Psoas muscle (tissue), 8 donors: ENCODE measurements at places on chromosomes 6 and 20. TPM values are rescaled to one million over a fixed set of nuclear protein-coding genes. Genes with fewer than 3 reads are reported as not detected.
A peak's percentile ranks its signal among the peaks of the same experiment; 100 is the strongest.

GRCh38 chr20:872855-873520 is 39.5 kb downstream of the FAM110A start:
- no peak for DNase-seq

DNA sequence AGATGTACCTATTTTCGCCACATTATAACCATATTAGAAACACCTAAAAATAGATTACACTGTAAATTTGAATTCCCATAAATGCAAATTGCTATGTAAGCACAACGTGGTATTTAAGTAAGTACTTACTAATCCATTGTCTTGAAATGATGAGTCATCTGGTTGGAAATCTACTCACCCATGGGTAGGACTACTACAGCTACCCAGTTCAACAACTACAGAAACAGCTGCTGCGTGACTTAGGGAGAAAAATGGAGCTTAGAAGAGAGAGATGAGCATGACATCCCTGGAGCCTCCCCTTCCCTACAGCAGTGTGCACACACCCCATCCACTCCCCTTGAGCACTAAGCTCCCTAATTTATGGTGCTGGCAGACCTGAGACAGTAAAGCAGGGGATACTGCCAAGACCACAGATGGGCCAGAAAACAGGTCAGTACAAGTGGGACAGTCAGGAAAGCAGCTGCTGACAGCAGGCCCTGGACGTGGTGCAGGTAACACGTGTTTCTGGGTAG is 26.9 kb downstream of the RRAGD start:
- DNase-seq, result peak; percentile 34

DYNLT1 gene
- total RNA-seq, result 146 TPM

DNA sequence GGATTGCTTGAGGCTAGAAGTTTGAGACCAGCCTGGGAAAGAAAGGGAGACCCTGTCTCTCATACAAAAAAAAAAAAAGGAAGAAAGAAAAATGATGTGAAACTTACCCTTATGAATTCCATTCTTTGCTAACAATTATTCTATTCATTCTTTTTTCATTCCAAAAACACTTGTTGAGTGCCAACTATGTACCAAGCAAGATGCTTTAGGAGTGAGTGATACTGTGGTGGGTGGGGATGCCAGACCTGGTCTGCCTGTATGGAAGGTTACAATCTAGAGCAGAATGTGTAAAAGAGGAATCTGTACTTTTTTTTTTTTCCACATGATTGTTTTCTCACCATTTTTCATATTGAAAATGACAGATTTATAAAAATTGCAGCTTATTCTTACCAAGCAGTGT is 73.8 kb upstream of the TULP1 start:
- DNase-seq, result no peak

DNA sequence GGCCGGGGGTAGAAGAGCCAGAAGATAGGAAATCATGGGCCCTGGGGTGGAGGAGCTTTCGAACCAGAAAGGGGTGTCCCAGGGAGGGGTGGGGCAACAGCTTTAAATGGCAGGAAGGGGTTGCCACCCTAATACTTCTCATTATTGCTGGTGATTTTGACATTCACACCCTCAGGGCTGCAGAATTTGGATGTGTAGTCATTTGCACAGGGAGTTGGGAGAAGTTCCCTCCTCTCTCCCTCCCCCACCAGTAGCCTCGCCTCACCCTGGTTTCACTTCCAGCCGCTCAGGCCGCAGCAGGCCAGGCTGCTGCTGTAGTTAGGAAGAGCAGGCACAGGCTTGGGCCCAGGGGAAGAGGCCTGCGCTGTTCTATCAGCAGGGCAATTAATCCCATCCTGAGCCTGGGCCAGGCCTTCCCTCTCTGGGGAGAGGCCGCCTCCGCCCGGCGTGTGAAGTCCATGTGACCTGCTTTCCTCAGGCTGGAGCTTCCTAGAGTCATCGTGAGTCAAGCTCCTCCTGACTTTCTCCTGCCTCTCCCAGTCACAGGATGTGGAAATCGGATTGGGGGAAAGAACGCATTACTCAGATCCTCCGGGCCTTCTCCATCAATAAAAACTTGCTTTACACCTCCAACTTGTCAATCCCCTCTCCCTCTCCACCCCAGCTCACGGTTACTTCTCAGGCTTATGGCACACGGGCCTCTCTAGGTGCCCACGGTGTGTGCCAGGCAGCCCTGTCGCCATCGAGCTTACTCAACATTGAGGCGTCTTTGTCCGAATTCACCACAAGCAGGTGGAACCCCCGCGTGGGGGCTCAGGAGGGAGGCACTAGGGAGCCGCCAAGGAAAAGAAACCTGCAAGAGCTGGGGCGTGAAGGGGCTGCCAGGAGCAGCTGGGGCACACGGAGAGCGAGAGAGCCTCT is 7.8 kb downstream of the ADTRP start:
- peak; percentile 93 for DNase-seq

DNA sequence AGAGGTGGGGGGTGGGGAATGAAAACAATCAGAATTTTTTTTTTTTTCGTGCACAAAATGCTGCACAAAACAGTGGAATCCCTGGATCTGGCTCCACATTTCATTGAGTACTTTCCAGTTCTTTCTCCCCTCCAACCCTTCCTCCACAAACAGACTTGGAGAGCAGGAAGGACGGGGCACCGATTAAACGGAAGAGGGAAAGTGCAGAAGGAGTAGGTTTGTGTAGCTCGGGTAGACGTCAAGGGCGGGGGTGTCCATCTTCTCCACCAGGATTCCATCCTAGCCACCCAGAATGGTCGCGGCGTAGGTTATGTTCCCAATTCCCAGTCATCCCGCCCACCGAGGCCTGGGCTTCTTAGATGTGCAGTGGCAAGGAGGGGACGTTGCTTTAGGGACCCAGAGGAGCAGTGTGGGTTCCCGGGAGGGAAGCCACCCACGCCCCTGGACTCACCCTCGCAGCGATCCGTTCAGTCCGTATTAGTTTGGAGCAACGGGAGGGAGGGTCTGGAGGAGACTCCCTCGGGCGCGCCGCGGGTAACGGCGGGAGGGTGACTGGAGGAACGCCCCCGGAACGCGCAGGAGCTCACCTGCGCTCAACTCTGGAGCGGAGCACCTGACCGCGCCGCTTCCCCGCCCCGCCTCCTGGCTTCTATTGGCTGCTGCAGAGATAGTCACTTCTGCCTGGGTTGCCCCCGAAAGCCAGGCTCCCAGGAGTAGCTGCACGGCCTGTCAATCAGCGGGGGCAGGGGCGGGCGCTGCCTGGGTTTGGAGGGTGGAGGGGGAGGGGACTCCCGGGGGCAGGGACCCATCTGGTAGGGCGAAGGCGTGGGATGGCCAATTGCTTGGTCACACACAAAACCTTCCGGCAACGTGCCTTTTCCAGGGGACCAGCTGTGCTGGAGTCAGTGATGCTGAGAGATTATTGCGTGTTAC is at the start of gene ENPP5:
TSS of gene ENPP5 (minus strand) at position 624 of the 933 bp plus-strand sequence. CDS start 2,718 bp downstream, outside the sequence.
- DNase-seq, result peak; percentile 76

DNA sequence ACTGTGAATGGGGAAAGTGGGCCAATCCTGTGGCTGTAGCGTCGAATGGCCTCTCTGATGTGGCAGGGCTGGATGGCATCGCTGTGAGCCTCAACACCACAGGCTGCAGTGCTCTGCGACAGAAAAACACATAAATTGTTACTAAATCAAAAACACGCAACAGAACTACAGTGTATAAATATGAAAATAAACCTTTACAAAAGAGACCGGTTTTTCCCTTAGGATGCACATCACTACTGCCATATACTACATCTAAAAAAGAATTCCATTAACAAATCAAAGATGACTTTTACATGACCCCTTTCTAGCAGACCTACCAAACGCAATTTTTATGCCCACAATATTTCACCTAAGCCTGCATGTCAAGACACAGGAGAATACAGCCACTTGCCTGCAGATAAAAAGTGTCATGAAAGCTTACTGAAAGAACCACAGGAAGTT is 395.5 kb upstream of the RUNX2 start:
- DNase-seq, result no peak

HLA-DRB5 gene
- total RNA-seq, result 10.5 TPM

DNA sequence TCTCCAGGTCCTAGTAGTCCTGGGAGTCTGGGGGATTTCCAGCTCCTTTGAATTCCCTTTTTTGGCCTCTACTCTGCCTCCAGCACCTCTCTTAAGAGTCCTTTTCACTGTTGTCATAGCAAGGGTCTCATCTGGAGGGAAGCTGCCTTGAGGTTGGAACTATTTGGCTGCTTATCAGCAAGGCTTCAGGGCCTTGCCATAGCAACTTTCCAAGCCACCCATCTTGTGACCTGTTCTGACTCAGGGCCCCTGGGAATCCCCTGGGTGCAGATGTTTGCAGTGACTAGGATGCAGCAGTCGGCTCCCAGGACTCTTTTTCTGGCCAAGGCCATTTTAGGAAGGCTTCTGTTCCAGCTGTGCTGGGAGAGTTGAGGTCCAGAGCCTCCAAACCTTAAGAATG is 12.4 kb downstream of the PKIG start:
- DNase-seq, result peak; percentile 66

IPCEF1 gene
- total RNA-seq, result 0.40 TPM

- DNase-seq, result no peak
These were observed 84.0 kb upstream of the EYA2 start for GRCh38 chr20:46810448-46811223.

ZFP57 gene
- not detected for total RNA-seq

DNA sequence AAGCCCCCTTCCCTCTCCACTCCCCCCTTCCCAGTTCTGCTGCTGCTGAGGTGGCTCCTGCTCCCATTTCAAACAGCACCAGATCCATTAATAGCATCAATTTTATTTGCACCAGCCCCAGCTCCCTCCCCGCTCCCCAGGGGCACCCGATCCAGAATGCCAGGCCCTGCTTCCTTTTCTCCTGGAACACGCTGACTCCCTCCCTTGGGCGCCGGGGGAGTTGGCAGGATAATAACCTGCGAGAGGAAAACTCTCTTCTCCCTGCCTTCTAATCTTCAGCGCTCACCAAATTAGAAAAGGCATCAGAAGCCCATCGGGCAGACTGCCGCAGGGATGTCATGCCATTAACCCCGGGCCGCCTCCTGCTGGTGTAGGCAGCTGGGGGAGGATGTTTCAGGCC is 77.8 kb downstream of the NCR2 start:
- no peak for DNase-seq

FABP7 gene
- total RNA-seq, result 3.7 TPM

DNA sequence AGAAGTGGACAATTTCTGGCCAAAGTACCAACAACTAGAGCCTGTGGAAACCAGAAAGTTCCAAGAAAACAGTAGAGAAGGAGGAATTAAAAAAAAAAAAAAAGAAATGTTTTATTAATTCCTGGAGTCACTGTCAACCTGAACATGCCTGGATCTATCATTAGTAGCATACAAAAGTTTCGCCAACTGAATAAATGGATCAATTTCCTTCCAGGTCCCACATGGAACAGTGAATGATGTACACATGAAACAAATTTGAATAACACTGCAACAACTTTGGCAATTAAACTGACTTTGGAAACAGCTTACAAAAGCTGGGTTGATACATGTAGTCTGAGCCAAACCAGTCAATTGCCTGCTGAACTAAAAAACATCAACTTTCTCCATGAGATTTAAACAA is 90.0 kb upstream of the HMGCLL1 start:
- no peak for DNase-seq

DNA sequence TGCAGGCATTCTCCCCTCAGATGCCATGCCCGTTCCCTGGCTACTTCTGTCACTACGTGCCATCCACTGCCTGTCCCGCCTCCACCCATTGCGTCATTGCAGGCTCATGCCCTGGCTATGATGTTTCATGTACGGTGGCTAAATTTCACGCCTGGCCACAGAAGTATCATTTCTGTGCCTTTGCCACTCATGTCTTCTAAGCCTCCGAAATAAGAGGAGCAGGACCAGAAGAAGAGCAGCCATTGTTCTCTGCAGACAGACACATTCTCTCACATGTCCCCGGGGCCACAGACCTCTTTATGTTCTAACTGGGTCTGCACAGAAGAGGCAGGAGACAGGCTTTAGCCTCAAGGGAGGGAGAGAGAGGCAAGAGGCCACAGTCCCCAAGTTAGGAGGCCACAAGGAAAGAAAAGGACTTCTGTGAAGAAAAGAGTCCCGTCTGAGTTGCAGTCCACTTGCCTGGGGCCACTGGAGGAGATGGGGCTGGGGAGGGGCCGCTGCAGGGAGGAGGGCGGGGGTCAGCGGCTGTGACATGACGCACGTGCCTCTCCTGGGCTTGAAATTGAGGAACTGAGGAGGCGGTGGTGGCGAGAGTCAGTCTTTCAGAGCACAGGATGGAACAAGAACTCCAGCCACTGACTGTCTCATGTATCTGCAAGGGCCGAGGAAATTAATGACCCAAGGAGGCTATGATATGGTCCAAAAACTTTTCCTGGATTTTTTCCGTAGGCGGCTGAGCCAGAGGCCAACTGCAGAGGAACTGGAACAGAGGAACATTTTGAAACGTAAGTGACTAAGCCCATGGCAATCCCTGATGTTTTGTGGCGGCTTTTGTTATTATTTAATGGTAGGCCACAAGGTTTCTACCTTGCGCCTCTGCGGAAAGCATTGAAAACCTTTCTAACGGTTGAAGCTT is 55.9 kb downstream of the TBC1D7 start:
- DNase-seq, result peak; percentile 35

DNA sequence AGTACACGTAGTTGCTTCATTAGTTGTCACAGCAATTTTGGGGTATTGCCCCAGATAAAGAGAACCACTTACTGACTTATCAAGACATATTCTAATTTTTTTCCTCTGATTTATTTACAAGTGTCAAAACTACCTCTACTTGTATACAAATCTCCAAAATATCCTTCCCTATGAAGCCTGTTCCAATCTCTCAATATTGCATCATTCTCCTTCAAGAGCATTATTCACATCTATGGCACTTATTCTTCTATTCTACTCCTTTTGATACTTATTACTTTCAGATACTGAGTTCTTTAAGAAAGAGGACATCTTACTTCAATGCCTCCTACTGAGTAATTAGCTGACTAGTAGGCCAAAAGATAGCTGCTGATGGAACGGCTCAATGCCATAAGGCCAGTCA is 105.2 kb downstream of the SMLR1 start:
- DNase-seq, result no peak

GSTA2 gene
- total RNA-seq, result not detected

OR12D3 gene
- not detected for total RNA-seq

DNA sequence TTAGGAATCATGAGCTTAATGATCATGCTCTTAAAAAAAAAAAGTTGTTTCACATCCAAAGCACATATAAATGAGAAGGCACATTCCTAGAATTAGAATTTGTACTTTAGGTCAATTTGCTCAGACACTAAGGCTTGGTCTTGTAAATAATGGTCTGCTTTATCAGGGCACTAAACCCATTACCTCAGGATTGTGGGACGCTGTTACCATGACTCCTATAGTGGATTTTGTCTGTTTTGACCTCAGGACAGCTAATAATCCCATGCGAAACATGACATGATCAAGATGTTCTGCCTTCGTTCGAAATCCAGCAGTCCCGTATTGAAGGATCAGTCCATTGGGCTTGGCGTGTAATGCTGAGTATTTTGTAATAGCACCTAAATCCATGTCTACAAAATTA is 2.4 kb downstream of the PGM3 start:
- no peak for DNase-seq

DNA sequence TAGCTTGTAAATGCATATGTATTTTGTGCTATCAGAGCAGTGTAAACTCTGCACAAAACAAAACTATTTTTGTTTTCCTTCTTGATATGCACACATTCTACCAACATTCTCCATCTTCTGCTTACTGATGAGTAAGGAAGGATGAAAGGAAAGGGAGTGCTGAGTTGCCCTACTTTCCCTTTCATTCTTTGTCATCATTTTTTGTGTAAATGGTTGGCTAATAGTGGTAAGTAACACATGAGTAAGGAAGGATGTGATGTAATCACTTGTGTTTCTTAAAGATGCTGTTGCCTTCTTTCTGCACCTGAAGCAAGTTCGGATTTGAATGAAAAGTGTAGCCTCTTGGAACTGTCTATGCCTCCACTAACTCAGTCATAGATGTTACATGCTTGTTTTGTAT is 4.6 kb upstream of the REV3L start:
- no peak for DNase-seq
